GM12878 (cell line): ENCODE measurements at places on chromosomes 3 and 15.
A peak's percentile ranks its signal among the peaks of the same experiment; 100 is the strongest.

DNA sequence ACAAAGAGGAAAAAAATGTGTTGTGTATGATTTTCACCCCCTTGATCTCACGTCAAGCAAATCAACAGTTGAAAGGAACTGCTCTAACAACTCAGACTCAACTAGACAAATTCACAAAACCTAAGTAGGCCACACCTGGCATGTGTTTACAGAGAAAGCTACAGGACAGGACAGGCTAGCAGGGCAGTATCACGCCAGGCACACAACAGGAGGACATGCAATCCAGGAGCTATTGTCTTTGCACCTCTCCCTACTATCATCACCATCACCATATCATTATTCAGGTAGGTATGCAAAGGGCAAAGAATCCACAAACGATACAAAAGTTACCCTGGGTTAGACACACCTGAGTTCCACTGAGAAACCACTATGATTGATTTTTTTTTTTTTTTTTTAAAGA, 86.4 kb downstream of the TBL1XR1 start:
- no peak for DNase-seq

- DNase-seq = no peak
These were observed 168.6 kb downstream of the SOX2 start for GRCh38 chr3:181880331-181880730.

- no peak for DNase-seq
These were observed 222.4 kb downstream of the CACNA2D3 start for GRCh38 chr3:54344601-54345231.

- DNase-seq = no peak
These were observed 92.8 kb downstream of the SV2B start for GRCh38 chr15:91192690-91193377.

DNA sequence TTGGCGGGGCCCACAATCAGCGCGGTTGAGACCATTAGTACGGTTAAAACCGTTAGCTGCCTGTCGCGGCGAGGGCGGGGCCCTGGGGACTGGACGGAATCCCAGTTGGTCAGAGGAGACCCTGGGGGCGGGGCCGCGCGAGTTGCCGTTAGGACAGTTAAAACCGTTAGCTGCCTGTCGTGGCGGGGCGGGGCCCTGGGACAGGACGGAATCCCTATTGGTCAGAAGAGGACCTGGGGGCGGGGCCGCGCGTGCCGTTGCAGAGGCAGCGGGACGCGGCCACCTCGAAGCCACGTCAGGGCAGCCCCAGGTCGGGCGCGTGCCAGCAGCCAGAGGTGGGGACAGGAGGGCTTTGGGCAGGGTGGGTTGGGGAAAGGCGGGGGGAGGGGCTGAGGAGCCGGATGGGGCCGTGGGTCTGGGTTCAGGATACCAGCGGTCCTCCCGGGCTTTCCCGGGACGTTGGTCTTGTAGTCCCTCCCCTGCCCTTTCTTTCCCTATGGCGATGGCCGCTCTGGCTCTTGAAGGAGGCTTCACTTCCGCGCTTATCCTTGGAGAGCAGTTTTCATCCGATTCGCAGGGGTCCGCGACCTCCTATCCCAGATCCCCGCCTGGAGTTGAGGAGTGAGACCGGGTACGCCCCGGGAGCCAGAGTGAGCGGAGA, 28.0 kb downstream of the KLHDC8B start:
- no peak for DNase-seq

DNA sequence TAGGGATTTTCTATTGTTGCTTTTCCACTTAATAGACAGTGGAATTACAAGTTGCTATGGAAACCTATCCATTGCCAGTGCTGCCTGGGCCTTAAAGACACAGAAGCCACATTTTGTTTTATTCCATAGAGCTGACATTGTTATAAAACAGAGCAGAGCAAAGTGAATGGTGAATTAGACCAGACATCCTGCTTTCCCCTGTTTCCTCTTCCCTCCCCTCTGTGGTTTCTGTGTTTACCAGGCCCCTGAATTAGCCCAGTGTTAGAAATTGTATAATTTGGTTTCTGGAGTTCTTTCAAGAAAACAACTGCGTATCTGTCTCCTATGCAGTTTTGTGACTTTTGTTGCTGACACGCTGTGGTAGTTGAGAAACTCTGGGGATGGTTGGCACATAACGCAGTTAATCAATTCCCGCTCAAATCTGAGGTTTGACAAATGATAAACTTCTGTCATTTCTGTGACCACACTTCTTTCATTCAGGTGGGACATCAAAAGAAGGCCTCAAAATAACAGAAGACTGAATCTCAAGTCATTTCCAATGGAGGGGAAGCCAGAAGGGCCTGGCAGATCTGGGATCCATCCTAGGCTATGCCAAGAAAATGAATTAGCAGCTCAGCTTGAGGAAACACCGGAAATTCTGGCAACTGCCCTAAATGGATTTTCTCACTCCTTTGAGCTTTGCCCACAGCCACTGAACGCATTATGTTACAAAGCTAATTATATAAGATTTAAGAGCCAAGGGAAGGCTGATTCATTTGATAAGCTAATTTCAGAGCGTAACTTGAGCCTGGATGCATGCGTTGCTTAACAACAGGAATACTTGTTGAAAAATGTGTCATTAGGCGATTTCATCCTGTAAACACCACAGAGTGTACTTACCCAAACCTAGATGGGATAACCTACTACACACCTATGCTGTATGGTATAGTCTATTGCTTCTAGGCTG, 46.9 kb downstream of the NR1D2 start:
- no peak for DNase-seq

DNA sequence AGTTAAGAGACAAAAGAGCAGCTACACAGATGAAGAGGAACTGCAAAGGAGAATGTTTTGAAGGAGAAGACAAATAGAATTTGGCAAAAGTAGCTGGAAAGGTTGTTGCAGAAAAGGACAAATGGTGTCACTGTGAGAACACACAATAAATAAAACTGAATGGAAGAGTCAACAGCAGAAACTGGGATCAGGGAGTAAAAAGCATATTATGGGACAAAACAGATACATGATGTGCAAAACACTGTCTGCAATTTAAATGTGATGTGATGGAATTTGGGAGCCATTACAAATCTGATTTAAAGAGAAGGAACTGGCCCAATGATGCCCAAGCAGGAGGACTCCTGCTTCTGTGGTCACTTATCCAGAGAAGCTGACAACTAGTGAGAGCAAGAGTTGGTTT, 46.1 kb downstream of the CD47 start:
- no peak for DNase-seq

GRCh38 chr15:75836959-75837334, 6.3 kb upstream of the UBE2Q2 start:
- DNase-seq = peak; percentile 69

GRCh38 chr15:86743283-86743903, 663.7 kb downstream of the AGBL1 start:
- no peak for DNase-seq

- DNase-seq = no peak
These were observed 73.7 kb downstream of the ECT2 start for GRCh38 chr3:172824229-172824628.

- no peak for DNase-seq
These were observed 798.4 kb upstream of the GRM7 start for GRCh38 chr3:6062261-6063187.

DNA sequence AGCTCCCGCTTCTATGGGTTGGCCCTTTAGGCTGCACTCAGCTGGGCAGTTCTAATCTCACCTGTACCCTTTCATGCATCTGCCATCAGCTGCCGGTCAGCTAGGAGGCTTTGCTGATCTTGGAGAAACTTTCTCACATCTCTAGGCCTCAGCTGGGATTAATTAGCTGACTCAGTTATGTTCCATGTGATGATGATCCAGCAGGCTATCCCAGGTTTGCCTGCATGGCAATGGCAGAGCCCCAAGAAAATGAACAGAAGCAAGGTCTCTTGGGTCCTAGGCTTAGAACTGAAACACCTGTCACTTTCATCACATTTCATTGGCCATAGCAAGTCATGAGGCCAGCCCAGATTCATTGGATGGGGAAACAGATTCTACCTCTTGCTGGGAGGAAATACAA, 304.6 kb upstream of the TBC1D5 start:
- no peak for DNase-seq
